ENCODE measurements at places on chromosomes 12 and 14.

GRCh38 chr12:15194456-15195368 lies 26.5 kb downstream of the RERG start:
- no peak for DNase-seq

DNA sequence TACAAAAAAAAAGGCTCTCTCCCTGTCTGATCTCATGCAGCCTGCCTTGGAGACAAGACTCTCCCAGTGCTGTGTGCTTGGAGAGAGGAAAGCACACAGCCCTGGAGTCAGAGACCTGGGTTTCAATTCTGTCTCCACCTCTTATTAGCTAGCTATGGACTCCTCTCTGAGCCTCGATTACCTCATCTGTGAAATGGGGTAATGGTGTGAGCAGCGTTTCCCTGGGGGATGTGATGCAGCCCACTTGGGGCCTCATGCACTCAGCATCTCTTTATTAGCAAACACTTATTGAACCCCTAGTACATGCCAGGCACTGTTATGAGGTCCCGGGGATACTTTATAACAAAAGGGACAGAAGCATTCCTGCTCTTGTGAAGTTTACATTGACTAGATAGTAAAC lies 12.5 kb downstream of the SDS start:
- DNase-seq = no peak

DNA sequence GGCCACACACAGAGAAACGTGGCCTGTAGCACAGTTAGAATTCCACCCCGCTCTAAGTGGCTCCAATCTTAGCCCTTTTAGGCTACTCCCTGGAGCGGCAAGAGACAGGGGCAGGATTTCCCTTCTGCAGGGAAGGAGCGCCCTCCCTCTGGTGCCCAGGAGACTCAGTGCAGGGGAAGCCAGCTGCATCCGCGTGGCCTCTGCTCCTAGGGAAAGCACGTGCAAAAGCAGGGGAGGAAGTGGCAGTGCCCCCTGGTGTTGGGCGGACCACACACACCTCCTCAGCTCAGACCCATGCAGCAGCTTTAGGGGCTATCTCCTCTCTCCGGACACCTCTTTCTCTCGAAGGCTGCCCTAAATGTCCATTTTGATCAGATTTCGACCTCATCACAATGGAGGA lies 50.0 kb downstream of the SPRING1 start:
- DNase-seq = peak; percentile 23

- no peak for DNase-seq
Observed at GRCh38 chr14:36091096-36091495, 85.4 kb downstream of the PTCSC3 start.

DNA sequence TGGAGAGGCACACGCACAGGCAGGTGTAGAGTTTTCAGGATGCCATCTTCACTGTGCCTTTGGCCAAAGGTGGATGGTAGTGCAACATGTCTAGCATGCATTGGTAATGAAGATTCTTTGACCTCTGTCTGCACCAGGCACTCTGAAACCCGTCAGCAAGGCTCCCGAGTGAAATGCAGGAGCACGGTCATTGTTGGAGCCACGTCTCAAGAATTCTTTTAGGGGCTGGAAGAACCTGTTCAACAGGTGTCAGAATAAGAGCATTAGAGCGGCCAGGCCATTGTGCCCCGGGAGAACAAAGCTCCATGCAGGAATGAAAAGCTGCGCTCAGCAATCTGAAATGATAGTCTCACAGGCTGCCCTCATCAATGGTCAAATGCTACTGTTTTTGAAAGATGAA lies 40.2 kb upstream of the DICER1 start:
- DNase-seq = no peak

DNA sequence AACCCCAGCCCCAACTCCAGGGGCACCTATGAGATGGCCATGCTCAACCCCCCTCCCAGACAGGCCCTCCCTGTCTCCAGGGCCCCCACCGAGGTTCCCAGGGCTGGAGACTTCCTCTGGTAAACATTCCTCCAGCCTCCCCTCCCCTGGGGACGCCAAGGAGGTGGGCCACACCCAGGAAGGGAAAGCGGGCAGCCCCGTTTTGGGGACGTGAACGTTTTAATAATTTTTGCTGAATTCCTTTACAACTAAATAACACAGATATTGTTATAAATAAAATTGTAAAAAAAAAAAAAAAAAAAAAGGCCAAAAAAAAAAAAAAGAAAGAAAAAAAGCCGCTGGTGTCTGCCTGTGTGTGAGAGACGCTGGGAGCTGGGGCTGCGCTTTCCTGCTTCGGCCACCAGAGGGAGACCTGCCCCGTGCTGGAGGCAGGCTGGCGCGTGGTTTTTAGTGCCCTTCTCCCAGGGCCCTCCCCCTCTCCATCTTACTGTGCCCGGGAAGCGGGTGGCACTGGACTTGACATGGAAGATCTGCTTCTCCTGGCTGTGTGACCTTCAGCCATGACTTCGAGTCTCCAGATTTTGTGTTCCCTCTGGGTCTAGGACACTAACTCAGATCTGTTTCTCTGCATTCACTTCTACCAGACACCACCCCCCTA lies 3.4 kb upstream of the NXPH4 start:
- DNase-seq = peak; percentile 72

DNA sequence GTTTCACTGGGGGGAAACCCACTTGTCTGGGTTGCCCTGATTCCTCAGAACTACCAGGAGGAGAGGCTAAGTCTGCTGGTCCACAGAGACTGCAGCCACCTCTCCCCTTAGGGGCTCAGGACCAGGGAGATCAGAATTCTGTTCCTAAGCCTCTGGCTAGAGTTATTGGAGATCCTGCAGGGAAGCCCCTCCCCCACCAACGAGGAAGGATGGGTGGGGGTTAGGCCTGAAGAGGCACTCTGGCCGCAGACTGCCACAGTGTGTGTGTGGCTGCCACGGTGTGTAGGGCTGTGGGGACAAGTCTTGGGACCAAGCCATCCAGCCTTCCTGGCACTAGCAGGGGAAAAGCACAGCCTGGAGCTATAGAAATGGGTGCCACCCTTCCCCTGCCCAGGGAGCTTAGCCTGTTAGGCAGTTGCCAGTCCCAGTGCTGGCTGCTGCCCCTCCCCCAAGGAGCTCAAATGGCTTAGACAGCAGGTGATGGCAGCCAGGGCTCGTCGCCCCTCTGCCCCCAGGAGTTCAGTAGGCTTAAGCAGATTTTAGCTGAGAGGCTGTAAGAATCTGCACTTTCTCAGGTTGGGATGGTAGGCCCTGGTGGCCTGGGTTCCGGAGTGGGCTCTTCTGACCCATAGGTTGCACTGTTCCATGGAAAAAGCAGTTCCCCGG lies 107.7 kb downstream of the ERGIC2 start:
- DNase-seq = no peak

GRCh38 chr14:89399594-89400068 lies 17.4 kb downstream of the FOXN3 start:
- DNase-seq = no peak

DNA sequence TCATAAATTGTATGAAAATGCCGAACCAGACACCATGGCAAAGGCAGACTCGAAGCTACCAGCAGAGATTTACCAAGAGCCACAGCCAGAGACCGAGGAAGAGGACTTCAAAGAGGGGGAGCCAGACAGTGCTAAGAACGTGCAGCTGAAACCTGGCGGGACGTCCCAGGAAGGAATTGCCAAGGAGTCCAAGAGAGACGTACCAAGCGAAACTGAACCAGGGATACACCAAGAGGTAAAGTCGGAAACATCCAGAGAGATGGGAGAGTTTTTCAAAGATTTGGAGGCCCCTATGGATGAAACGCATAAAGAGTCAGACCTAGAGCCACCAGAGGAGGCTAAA lies 294 bp downstream of the SAMD15 start:
- DNase-seq = no peak

- no peak for DNase-seq
Observed at GRCh38 chr14:24388474-24389179, 10.2 kb upstream of the NYNRIN start.

DNA sequence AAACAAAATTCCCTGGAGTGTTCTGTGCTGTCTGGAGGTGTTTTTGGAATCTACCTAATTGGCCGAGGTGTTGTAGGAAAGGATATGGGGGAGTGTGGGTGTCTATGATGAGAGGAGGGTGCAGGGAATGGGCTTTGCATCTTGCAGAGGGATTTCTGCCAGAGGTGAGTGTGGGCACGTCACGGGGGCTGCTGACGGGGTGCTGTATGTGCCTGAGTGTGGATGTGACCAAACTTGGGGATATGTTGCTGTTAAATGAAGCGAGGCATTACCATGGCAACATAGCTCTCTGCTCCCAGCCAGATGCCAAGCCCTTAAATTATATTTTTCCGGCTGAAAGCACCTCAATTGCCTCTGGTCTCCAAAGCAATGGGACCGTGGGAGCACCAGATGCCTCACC lies 44.3 kb upstream of the SPTLC2 start:
- DNase-seq = no peak

DNA sequence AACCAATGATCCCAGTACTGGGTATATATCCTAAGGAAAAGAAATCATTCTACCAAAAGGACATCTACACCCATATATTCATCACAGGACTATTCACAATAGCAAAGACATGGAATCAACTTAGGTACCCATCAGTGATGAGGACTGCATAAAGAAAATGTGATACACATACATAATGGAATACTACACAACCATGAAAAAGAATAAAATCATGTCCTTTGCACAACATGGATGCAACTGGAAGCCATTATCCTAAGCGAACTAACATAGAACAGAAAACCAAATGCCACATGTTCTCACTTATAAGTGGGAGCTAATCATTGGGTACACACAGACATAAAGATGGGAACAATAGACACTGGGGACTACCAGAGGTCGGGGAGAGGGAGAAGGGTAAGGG lies 86.0 kb upstream of the LGR5 start:
- DNase-seq = no peak

DNA sequence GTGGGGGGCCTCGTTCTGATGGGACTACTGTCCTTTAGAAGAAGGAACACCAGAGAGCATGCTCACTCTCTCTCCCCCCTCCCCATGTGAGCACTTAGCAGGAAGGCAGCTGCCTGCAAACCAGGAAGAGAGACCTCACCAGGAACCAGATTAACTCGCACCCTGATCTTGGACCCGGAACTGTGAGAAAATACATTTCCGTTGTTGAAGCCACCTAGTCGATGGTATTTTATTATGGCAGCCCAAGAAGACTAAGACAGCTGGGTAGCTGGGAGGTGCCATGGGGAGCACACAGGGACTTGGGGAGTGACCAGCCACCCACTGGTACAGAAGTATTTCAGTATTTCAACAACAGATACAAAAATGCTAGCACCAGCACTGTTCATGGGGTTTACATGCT lies 59.0 kb downstream of the VCPKMT start:
- DNase-seq = no peak
